ENCODE measurements at places on chromosomes 2 and 18.

- no peak for DNase-seq
These were observed 228.7 kb downstream of the HAUS1 start for GRCh38 chr18:46332921-46333341.

GRCh38 chr2:70480468-70480867 is 73.2 kb downstream of the TGFA start:
- no peak for DNase-seq

- DNase-seq, result no peak
These were observed 19.4 kb upstream of the PAX3 start for GRCh38 chr2:222318026-222318711.

DNA sequence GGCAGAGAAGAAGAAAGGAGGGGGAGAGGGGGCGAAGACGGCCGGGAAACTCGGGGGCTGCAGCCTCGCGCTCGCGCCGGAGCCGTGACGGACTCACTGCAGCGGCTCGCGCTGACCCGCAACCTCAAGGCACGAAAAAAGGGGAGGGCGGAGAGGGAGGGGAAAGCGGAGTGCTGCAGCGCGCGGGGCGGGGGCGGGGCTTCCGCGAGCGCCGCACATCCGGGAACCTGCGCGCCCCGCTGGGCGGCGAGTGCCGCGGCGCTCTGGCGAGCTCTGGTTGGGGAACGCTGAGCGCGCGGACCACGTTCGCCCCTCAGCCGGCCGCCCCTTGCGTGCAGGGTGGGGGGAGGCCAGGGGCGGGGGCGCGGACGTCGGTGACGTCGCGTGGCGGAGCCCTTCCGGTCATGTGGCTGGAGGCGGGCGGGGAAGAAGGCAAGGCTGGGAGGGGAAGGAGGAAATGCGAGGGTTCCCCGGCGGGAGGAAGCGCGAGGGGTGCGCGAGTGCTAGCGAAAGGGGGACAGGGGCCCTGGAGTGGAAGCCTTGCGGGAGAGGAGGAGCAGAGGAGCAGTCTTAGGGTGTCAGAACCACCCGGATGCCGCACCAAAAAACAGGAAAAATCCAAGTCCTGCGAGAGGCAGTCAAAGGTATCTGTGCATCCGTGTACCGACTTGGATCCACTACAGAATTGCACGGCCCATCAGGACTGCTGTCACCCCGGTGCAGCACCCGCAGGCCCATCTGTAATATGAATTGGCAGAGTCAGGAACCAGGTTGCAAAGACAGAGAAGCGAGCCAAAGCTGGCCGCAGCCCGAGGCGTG is at the start of gene PPP3R1:
PPP3R1 (minus strand) TSS at position 133 of the 819 bp plus-strand sequence. CDS start 405 bp downstream, outside the sequence.
- DNase-seq, result peak; percentile 76

DNA sequence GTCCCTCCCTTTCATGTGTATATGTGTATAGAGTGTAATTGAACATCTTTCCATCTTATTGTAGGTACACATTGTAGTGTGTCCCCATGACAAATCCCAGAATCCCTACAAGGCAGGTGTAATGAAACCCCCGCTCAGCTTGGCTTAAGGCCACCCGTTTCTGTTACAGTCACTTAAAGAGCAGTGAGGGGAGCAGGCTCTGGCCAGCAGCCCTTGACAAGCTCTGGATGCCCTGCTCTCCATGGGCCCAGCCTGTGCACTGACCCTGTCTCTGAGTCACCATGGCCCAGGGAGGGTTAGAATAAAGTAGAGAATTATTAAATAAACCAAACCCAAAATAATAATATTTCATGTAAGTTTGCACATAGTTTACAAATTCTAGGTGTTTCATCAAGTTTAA is 17.2 kb upstream of the MAL start:
- no peak for DNase-seq

- DNase-seq, result no peak
These were observed 62.7 kb downstream of the ZCCHC2 start for GRCh38 chr18:62585274-62586150.

GRCh38 chr2:11871421-11871820 is 125.0 kb downstream of the LPIN1 start:
- DNase-seq, result no peak

- DNase-seq, result no peak
These were observed 25.1 kb downstream of the CSRNP3 start for GRCh38 chr2:165494573-165494972.

DNA sequence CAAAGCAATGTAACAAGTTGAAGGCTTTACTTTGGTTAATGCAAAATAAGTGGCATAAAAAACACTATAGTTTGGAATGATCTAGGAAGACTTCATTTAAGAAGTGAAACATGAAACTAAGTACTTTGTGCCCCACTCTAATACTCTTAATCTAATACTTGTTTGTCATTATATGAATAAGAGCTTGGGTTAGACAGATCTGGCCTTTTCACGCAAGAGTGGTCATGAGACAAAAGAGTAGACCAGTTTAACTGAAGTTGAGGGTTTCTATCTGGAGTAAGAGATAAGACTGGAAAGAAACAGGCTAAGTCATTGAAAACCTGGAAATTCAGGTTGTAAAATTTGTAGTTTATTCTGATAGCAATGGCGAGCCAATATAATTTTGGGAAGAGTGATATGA is 2.8 kb downstream of the SLC30A6 start:
- no peak for DNase-seq

DNA sequence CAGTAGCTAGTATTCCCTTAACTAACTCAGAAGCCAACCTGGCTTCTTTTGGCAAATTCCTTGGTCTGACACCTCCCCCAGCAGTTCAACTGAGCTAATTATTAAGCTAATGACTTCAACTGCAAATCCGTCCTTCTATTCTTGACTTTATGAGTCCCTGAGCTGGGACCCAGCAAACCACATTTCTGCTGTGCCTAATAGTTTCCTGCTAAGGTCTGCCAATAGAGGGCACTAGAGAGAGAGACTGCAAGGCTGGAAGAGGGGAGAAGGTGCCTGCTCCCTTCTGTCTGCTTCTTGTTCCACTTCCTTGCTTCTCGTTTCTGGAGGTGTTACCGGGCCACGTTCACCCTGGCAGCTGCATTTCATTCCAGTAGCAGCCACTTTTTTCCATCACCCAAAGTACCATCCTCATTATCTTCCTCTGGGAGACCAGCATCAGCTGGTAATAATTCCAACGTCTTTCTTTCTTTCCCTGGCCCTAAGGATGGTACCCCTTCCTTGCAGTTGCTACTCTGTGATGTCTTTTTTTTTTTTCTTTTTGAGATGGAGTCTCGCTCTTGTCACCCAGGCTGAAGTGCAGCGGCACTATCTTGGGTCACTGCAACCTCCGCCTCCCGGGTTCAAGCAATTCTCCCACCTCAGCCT is 352.0 kb downstream of the TNS1 start:
- DNase-seq, result no peak

- no peak for DNase-seq
These were observed 1.2 kb downstream of the THAP4 start for GRCh38 chr2:241635756-241636155.

GRCh38 chr18:70377317-70377799 is 88.5 kb downstream of the SOCS6 start:
- no peak for DNase-seq

GRCh38 chr18:68694316-68694715 is 20.6 kb downstream of the TMX3 start:
- DNase-seq, result no peak

- DNase-seq, result no peak
These were observed 8.6 kb upstream of the MAP3K20 start for GRCh38 chr2:173066887-173067676.

GRCh38 chr2:25367296-25367695 is 25.6 kb upstream of the DNMT3A start:
- no peak for DNase-seq

DNA sequence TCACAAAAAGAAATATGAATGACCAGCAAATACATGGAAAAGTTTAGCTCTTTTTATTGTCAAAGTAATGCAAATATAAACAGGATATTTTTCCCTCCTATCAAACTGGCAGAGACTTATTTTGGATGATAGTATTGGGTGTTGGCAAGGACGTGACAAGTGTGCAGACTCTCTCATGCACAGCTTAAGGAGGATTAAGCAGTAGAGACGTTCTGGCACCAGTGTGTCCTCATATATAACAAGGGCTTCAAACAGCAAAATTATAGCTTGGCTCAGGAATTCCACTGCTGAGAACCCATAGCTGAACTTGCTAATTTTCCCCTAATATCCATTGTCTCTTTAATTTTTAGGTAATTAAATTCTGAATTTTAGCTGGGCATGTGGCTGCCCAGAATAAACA is 114.4 kb downstream of the FAM124B start:
- no peak for DNase-seq
